T follicular helper cell (primary cell): ENCODE measurements at places on chromosomes 5 and 9.

DNA sequence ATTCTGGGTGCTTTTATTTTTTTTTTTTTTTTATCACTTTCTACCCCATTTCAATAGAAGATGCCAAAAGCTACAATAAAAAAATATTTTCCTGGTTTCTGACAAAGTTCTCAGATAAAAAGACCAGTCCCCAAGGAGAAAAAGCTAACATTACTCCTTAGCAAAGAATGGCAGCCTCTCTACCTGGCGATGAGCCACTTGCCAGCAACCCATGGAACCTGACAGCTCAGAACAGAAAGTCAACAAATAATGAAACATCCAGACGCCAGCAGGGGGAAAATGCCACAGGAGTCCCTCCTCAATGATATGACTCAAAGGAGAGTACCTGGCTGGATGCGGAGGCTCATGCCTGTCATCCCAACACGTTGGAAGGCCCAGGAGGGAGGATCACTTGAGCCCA, 123.2 kb downstream of the MYO10 start:
- DNase-seq, result no peak

DNA sequence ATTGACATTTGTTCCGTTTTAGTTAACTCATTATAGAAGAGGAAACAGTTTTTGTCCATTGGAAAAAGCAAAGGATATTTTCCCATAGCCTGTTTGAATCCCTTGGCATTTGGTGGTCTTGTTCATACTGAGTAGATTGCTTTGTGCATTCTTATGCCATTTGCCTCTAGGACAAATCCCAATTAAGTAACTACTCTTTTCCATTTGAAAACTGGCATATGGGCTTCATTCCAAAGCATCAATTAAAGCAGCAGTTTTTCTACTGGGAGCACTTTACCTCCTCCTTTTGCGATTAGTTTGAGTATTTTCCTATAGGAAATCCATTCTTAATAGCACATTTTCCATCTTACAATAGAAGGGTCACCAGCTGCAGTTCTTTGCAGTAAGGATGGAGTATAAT, 31.2 kb downstream of the GPR21 start:
- DNase-seq, result no peak

- no peak for DNase-seq
Observed at GRCh38 chr9:136564379-136564988, 18.6 kb upstream of the NOTCH1 start.

DNA sequence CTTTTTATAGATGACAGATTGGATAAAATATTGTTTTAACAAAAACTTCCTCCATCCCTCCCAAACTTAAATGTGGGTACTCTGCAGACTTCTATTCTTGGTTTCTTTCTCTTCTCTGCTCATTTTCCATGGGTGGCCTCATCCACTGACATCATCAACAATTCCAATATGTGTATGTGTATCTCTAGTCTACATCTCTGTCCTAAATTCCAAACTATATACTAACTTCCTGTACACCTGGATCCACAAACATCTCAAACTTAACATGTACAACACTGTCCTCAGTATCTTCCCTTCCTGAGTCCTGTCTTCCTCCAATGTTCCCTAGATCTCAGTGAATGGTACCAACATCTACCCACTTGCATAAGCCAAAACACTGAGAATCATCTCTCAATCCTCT, 28.5 kb upstream of the CDK5RAP2 start:
- no peak for DNase-seq

DNA sequence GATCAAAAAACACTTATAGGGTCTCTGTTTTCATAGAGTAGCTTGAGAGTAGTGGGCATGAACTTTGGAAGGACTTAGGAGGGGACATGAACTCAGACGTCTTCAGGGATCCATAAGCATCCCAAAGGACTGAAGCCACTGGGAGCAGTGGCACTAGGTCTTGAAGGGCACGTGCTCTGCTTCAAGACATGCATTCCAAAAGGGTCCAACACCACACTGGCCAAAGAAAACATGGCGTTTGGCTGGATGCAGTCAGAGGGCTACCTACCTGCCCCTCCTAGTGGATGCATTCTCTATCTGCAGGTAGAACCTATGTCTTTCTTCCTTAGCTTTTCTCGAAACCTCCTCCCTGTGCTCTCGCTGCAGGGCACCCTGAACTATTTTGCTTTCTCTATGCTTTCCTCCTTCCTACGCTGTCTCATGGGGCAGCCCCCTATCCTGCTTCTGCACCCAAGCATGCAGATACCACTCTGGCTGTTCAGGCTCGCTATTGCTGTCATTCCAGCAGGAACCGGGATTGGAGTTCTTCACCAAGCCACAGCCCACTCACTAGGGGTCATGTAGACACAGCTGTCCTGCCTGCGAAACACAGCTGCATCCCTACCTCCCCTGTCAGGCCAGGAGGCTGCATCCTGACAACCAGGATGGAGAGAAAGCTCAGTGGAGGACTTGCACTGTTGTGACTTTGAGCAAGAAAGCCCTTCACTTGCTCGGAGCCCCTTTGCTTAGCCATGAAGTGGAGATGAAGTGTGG, 11.9 kb downstream of the FAM240B start:
- no peak for DNase-seq

- no peak for DNase-seq
Observed at GRCh38 chr9:7523426-7524043, 276.0 kb downstream of the DMAC1 start.

- no peak for DNase-seq
Observed at GRCh38 chr5:84301535-84301934, 83.1 kb downstream of the EDIL3 start.

DNA sequence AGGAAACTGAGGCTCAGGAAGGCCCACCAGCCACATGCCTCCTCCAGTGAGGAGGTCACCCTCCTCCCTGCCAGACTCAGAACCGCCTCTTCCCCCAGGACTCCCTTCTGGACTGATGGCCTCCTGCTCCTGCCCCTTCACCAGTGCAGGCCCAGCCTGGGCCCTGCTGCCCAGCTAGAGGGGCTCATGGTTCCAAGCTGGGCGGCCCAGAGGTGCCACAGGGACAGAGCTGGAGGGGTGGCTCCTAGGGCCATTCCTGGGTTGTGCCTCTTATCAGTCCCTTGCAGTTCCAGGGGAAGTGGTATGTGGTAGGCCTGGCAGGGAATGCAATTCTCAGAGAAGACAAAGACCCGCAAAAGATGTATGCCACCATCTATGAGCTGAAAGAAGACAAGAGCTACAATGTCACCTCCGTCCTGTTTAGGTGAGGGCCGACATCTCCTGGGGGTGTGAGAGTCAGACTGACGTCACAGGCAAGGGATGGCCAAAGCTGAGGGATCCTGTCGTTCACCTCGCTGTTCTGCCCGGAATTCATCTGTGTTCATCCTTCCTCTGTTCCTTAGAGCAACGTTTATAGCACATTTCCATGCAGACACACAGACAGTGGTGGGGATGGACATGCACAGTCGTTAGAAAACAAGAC, 819 bp downstream of the LCN2 start:
- no peak for DNase-seq

DNA sequence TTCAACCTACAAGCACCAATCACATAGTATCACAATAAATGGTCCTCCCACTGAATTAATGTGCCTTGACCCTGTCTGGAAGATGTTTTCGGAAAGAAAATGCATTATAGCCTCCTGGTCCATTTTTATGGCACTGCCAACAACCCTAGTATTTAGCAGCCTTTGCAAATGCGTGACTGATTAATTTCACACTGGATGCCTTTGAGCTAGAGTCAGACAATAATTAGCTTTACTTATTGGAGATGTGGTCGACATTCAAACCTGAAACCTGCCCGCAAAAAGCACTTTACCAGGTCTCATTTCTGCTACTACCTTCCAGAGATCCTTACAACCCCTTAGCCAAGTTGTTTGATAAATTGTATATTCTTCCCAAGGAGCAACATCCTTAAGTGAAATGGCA, 119.3 kb upstream of the DPYSL3 start:
- no peak for DNase-seq

- DNase-seq, result no peak
Observed at GRCh38 chr9:130327781-130328348, 62.3 kb downstream of the HMCN2 start.

DNA sequence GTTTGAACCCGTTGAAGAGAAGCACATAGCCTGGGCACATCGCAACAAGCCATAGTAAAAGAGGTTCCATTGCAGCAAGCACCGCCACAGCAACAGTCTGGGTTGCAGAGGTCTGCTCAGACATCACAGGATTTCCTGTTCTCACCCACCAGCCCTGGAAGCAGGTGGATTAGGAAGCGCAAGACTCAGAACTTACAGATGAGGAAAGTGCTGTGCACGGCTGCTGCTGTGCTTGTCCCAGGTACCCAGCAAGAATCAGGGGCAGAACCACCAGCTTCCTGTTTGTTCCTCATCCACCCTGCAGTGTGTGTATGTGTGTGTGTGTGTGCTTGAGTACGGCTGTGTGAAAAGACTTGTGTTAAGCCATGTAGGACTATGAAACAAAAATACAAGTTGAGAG, 124.7 kb upstream of the IRX2 start:
- no peak for DNase-seq

DNA sequence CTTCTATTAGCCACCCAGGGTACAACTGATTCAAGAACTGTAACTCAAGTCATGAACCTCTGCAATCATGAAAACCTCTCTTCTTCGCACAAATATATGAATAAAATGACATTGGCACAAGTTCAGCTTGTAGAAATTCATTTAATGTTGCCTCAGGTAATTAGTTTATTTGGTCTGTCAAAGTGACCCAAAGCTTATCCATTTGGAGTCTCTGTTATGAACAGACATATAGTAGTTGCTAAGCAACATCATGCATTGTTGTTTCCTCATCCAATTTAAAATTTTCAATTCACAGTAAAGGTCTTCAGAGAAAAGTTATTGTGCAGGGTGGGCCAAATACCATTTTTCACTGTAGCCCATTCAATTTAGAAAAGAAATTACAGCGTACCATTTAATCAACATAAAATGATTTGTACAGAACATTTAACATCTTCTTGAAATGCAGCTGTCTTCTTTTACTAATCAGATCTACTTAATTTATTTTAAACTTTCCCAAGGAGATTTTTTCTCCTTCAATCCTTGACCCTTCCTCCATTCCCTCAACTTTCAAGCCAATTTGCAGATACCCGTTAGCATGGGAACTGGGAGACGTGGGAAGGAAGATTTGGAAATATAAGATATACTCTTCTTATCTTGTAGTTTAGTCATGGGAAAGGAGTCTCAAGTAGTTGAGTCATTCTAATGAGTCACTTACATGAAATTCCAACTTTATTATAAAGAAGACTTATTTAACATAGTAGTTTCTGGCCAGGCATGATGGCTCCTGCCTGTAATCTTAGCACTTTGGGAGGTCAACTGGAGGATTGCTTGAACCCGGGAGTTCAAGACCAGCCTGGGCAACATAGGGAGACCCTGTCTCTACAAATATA, 231.3 kb downstream of the ATPSCKMT start:
- DNase-seq, result no peak

GRCh38 chr9:126561582-126561981, 52.1 kb upstream of the LMX1B start:
- no peak for DNase-seq

DNA sequence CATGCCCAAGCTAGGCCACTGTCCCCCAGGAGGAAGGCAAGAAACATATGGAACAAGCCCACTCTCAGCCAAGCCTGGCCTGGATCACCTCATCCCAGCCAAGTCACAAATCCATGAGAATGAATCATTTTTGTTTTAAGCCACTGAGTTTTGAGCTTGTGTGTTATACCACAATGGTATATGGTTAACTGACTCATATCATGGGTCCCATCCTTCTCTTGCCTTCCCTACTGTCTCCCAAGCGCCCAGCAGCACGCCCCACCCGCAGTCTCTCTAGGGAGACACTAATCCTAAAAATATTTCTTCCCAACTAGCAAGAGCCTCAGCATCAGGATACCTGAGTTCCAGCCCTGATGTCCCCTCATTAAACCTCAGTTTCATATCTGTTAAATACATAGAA, 248.1 kb downstream of the CDK5RAP2 start:
- no peak for DNase-seq

DNA sequence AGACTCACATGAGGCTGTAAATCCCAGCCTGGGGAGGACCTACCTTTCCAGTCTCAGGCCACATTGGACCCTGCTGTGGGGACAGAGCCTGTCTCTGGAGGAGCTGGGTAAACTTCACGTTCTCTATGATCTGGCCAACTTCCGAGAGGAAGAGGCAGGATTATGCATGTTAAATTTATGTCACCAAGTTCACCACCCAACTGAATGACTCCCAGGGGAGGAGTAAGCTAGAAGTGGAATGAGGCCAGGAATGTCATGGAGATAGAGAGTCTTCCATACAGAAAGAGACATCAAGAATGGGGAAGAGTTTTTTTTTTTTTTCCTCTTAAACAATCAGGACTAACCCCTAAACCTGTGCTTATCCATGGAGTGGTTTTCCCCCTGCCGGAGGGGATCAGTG, 90.3 kb upstream of the PALM2AKAP2 start:
- DNase-seq, result no peak

- no peak for DNase-seq
Observed at GRCh38 chr9:96048956-96049831, 173.7 kb downstream of the ERCC6L2 start.

DNA sequence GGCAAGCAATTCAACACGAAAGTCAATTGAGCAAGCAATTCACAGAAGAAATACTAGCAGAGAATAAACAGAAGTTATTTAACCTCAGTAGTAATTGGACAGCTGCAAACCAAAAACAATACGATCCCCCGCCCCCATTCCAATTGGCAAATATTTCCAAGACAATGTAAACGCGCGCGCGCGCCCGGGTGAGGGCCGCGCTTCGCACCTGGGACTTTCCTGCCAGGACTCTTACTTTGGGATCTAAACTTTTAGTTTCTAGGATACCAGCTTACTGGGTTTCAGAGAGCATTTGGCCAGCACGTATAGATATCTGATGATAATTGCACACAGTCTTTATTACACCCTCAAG, 8.6 kb downstream of the RUFY1 start:
- no peak for DNase-seq

DNA sequence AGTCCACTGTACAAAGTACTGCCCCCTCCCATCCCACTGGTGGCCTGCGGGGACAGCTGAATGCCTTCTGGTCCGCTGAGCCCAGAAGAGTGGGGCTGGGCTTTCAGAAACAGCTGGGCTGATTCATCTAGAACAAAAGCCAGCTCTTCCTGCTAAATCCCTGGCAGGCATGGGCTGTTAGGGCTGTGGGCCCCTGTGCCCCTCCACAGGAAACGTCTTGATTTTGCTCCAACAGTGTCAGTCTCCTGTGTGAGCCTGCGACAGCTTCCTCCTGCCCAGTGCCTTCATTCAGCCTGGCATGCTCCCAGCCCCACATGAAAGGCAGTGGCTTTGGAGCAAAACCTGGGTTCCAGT, 6.9 kb upstream of the GSN start:
- no peak for DNase-seq

GRCh38 chr5:9951865-9952516, 297.7 kb downstream of the ATPSCKMT start:
- DNase-seq, result no peak

- DNase-seq, result no peak
Observed at GRCh38 chr9:105663914-105664313, 1.7 kb downstream of the TAL2 start.

DNA sequence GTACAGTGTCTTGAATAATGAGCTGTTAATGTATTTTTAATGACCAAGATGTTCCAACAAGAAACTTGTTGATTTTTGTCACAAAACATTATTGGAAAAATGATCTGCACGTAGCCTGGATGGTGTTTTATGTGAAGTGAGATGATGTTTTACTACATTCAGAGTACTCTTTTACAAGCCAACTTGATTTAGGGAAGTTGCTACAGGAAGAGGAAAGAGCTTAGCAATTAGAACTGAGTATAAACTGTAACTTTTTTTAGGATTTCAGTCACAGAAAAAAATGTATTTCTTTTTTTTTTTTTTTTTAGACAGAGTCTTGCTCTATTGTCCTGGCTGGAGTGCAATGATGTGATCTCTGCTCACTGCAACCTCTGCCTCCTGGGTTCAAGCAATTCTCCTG, 113.6 kb upstream of the ADRA1B start:
- no peak for DNase-seq

- DNase-seq, result no peak
Observed at GRCh38 chr9:78958892-78959291, 612.9 kb upstream of the TLE4 start.
